ENCODE measurements at places on chromosomes 3 and 15.

DNA sequence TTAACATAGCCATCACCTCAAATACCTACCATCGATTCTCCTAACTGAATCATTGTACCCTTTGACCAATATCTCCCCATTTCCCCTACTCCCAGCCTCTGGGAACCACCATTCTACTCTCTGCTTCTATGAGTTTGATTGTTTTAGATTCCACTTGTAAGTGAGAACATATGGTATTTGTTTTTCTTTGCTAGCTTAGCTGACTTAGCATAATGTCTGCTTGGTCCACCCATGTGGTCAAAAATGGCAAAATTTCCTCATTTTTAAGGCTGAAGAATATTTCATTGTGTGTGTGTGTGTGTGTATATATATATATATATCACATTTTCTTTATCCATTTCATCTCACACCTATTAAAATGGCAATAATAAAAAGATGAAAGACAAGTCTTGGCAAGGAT is 469.3 kb downstream of the FHIT start:
- DNase-seq, result no peak

DNA sequence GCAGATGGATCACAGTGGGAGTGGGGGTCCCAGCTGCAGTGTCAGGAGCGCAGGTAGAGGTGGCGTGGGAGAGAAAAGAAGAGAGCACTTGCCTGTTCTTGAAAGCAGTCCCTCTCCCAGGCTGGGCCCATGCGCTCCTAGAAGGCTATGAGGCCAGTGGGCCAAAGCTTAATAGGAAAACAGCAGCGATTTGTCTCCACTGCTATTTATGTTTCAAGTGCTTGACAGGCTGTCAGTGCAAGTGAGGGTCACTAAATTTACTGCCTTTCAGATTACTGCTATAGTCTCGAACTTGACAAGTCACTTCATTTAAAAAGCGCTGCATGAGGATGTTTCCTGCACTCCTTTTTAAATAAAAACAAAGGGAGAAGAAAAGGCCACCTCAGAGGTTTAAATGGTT is 239.5 kb downstream of the GAP43 start:
- DNase-seq, result no peak

DNA sequence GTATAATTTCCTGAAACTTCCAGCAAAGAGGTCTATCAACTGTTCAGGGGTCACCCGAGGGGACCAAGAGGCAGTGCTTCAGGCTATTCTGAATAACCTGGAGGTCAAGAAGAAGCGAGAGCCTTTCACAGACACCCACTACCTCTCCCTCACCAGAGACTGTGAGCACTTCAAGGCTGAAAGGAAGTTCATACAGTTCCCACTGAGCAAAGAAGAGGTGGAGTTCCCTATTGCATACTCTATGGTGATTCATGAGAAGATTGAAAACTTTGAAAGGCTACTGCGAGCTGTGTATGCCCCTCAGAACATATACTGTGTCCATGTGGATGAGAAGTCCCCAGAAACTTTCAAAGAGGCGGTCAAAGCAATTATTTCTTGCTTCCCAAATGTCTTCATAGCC is 6.8 kb downstream of the GCNT3 start:
- no peak for DNase-seq

DNA sequence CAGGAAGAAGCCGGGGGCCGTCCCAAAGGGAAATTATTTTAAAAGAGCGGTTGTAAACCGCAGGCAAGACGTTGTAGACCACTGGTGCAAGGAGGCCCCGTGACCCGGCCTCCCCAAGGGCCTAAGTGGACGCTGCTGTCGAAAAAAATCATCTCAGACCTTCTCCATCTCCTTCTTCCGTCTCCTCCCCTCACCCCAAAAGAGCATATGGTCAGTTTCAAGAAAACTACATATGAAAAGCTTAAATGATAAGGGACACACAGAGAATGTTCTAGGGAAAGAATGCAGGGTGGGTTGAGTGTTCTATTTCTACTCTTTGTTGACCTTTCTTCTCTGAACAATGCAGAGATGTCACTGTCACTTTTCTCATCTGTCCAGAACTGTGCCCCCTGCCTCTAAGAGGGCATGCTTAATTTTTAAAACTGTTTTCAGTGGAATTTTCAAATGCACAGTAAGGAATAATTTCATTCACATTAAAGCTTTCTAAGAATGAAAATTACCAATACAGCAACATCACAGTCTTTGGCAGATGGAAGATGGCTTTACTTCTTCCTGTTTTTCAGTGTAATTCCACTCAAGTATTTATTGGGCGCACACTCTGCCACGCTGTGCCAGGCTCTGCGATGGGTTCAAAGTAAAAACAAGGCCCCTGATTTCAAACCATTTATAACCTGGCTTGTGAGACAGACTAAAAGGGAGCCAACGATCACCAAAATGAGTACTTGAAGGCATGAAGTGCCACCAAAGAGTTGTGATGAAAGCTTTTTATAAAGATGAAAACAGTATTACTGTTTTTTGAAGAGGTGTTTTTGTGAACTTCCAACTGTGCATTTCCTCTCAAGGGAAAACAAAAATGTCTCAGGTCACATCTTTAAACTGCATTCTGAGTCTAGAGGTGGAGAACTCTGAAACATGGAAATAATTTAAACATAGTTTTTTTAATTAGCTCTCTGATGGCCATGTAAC is 891 bp upstream of the TOP2B start:
- DNase-seq, result peak; percentile 73

- no peak for DNase-seq
Measured at GRCh38 chr3:43128464-43128863, 22.6 kb upstream of the POMGNT2 start.

- DNase-seq, result no peak
Measured at GRCh38 chr15:68791431-68792283, 29.0 kb downstream of the ANP32A start.

- DNase-seq, result no peak
Measured at GRCh38 chr3:72383883-72384282, 464.4 kb downstream of the SHQ1 start.

DNA sequence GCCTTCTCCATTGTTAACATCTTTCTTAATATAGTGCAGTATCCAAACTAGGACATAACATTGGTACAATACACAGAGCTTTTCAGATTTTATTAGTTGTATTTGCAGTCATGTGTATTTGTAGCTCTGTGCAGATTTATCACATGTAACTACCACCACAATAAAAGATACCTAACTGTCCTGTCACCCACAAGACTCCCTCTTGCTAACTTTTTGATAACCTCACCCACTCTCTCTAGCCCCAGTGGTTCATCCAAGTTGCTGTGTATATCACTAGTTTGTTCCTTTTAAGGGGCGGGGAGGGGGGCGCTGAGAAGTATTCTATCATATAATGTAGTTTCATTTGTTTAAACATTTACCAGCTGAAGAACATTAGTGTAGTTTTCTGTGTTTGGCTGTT is 46.1 kb downstream of the PIAS1 start:
- no peak for DNase-seq

DNA sequence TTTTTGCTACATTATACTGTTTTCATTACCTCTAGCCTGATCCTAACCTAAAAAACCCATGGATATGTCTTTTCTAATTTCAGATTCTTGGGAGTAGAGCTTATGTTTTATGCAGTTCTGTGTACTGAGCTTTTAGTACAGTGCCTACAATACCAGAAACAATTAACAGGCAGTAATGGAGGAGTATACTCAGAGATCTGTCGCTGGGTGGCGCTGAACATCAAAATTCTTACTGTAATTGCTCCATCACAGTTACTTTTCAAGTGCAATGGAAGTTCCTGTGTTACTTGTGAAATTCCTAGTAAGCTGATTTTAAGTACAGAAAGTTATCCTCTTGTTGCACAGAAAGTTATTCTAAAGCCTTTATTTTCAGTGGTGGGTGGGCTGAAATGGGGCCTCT is 66.9 kb downstream of the RNF13 start:
- DNase-seq, result peak; percentile 60

DNA sequence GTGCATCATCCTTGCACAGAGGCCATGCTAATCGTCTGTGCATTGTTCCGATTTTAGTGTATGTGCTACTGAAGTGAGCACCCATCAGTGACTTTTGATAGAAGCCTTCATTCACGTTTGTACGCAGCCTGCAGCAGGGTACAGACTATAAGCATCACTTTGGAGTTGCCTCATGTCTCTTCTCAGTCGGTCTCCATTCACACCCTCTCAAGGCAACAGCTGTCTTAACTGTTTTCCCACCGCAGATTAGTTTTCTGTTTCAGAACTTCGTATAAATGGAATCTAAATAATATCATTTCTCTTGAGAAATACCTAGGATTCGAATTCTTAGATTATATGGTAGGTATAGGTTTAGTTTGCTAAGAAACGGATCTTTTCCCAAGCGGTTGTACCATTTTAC is 143.2 kb downstream of the KLHL25 start:
- no peak for DNase-seq

DNA sequence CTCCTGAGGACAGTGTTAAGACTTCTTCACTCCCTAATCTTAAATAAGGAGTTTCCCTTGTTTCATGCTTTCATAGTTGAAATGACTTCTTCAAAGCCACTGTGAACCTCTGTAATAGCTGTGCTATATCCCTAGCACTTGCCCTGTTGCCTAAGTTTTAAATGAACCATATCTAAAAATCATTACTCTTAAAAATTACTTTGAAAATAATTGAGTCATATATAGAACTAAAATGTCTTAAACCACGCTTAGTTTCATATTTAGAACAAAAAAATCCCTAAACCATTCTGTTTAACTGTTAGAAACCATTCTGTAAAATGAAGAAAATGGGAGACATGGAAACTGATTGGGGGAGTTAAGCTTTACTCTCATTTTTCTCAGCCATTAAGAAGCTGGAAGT is 29.8 kb downstream of the DNAJC19 start:
- DNase-seq, result no peak

DNA sequence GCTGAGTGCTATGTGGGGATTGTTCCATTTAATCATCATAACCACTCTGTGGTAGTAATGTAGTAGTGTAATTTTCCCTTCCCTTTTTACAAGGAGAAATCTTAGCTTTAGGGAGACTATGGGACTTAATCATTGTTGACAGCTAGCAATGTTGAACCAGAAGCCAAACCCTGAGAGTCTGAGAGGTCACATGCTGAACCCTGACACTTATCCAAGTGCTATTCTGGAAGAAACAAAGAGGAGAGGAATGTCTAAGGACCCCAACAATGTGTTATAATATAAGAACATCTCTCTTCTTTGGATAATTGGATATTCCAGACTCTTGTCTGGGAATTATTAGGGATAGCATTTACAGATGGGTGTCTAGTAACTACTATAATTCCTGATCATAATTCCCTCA is 58.4 kb downstream of the GAP43 start:
- no peak for DNase-seq

- DNase-seq, result peak; percentile 73
Measured at GRCh38 chr3:146640955-146641867, 36.1 kb upstream of the PLSCR5 start.
